Fibroblast of skin of abdomen (primary cell): ENCODE measurements at places on chromosomes 4 and X.

DNA sequence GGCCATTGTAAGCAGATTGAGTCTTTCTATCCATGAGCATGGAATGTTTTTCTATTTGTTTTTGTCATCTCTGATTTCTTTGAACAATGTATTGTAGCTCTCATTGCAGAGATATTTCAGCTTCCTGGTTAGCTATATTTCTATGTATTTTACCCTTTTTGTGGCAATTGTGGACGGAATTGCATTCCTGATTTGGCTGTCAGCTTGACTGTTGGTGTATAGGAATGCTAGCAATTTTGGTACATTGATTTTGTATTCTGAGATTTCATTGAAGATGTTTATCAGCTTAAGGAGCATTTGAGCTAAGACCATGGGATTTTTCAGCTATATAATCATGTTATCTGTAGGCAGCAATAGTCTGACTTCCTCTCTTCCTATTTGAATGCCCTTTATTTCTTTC is 154.6 kb downstream of the GUCY2F start:
- peak; percentile 77 for DNase-seq

DNA sequence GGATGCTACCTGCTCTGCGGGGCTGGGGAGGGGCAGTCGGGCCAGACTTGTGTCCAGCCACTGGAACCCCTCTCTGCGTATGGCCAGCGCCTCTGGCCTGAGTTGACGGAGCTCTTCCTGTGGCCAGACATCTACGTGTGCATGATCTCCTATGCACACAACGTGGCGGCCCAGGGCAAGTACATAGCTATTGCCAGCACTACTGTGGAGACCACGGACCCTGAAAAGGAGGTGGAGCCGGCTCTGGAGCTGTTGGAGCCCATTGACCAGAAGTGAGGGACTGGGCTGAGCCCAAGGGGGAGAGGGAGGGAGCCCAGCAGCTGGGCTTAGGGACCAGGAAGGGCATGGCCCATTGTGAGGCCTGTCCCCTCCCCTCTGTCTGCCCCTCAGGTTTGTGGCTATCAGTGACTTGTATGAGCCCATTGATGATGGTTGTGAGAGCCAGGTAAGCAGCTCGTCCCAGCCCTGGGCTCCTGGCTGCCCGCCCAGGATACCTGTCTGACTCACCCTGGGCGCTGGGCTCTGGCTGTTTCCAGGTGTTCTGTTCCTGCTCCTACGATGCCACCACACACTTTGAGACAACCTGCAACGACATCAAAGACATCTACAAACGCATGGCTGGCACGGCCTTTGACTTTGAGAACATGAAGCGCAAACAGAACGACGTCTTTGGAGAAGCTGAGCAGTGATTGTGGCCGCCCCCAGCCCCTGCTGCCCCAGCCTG is 1.8 kb upstream of the FAM50A start:
- DNase-seq: no peak

GRCh38 chr4:36358173-36358572 is 76.8 kb downstream of the DTHD1 start:
- DNase-seq: no peak

DNA sequence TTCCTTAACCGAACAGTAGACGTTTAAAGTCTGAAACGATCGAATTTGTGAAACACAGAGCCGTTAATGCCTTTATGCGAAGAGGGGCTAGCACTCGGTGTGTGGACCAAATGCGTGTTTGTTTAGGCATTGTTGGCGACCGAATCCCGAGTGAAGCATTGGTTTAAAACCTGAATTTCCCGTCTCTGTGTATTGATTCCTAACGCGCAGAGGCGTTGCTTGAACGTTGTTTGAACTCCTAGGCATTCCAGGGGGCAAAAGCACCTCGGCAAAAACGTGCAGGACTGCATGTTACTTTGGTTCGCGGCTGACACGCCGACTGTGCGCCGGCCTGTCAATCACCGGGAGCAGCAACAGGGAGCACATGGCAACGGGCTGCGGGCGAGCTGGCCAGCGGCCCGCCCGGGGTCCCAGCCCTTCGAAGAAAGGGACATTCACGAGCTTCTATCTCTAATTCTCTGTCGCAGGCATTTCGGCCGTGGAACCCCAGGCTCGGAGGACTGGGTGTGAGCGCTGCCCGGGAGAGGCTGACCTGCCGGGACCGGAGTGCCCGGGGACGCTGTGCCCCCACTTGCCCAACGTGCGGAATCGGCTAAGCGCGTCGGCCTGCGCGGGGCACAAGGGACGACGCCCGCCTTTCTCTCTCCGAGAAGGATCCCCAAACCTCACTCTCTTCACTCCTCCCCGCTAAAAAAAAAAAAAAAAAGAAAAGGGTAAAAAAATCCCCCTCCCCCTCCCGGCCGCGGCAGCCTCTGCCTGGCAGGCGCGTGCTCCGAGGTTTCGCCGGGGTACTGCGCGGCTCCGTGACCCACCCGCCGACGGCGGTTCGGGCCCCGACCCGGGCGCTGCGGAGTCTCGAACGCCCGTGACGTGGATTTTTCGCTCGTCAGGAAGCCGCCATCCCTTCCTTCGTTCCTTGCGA is 810 bp downstream of the SPRY1 start:
- DNase-seq: peak; percentile 33

DNA sequence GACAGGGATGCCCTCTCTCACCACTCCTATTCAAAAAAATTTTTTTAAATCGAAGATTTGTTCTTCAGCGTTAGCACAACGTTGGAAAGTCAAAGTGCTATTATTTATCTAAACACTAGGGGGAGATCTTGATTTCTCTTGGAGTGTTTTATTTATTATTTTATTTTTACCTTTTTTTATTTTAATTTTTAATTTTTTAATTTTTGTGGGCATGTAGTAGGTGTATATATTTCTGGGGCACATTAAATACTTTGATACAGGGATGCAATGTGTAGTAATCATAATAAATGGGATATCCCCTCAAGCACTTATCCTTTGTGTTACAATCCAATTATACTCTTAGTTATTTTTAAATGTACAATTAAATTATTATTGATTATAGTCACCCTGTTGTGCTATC is 37.4 kb upstream of the SLC10A4 start:
- DNase-seq: no peak
